ENCODE measurements at places on chromosomes 1 and 21. TPM values are rescaled to one million over a fixed set of nuclear protein-coding genes. Genes with fewer than 3 reads are reported as not detected.

The ELAVL4 gene
- not detected for total RNA-seq

- no peak for DNase-seq
Observed at GRCh38 chr1:219897914-219898313, 30.4 kb downstream of the SLC30A10 start.

The SLAMF1 gene
- total RNA-seq: not detected

DNA sequence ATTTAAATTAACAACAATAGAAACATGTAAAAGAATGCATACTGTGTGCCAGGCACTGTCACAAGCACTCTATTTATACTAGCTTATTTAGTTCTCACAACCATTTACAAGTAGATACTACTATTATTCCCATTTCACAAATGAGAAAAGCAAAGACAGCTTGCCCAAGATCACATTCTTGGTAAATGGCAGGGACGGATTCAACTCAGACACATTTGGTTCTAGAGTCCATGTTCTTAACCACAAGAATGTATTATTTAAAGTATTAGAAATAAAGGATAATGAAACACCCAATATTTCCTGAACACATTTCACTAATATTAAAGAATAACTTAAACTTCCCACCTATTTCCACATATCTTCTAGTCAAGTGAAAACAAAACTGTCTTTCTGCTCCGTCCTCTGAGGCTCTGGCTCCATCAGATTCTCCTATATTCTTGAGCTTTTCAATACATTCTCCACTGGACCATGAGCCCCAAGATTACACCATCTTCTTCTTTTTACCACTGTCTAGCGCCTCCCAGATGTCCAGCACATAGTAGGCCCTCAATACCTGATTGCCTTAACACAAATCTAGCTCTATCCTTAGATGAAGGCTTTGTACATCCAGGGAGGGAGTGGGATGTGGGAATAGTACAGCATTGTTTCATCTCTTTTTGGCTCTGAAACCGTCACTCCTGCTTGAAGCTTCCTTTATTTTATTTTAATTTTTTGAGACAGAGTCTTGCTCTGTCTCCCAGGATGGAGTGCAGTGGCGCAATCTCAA is 29.3 kb downstream of the SOD1 start:
- DNase-seq: no peak

- no peak for DNase-seq
Observed at GRCh38 chr1:62903982-62904855, 120.3 kb downstream of the ATG4C start.

- DNase-seq: no peak
Observed at GRCh38 chr1:108033550-108033951, 68.6 kb upstream of the VAV3 start.

The SPAG17 gene
- total RNA-seq: not detected

- no peak for DNase-seq
Observed at GRCh38 chr1:92356956-92357355, 58.1 kb downstream of the RPAP2 start.

DNA sequence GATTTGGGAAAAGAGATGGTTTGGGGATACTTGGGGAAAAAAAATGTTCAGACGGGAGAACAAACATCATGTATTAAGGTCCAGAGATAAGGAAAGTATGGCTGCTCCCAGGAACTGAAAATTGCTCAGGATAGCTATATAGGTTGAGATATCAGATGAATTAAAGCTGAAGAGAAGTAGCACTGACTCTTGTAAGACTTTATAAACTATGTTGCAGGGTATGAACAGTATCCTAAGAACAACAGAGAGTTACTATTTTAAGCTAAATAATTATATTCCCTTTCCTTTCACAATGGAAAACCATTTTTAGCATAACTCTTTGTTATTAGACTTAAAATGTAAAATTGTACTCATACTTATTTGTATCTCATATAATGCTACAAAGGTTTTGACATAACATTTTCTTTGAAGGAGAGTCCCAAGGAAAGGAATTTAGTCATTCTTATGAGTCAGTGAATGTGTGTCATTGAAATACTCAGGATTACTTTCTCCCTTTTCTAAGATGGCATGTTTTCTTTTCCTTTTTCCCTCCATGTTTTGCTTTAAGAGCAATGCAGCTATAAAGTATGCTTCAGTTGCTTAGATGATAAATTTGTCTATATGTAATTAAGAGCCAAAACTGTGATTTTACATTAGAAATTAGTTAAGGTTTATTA is 139.4 kb upstream of the KIAA1614 start:
- peak; percentile 48 for DNase-seq

The CA6 gene
- not detected for total RNA-seq

The GPR37L1 gene
- under 0.01 TPM for total RNA-seq

- no peak for DNase-seq
Observed at GRCh38 chr1:179327196-179327595, 33.6 kb downstream of the SOAT1 start.

DNA sequence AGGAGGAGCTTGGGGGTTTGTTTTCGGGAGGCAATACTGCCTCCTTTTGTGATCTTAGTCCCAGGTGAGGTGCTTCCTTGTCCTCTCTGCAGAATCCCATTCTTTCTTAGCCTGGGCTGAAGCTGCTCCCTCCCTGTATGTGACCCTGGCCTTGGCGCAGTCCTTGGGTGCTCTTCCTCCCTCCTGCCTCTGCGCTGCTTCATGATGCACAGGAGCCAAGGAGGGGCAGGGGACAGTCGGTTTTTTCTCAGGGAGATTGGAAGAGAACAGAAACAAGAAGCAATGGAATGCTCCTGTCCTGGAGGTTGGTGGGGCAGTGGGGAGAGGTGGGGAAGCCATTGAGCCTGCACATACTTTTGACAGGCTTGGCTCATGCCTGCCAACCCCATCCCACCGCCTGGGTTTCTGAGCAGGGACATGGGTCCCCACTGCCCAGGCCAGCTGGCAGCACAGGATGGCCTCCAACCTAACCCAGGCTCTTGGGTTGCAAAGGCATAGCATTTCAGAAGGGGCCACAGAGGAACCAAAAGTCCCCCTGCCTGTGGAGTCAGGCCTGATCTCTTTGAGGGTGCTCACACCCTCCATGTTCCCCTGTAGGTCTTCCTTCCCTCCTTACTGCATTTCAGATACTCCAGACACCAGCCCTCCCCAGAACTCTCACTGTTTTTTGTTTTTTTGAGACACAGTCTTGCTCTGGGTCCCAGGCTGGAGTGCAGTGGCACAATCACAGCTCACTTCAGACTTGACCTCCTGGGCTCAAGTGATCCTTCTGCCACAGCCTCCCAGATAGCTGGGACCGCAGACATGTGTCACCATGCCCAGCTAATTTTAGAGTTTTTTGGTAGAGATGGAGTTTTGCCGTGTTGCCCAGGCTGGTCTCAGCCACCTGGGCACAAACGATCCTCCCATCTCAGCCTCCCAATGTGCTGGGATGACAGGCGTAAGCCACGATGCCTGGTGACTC is 16.1 kb downstream of the IL6R start:
- DNase-seq: no peak

DNA sequence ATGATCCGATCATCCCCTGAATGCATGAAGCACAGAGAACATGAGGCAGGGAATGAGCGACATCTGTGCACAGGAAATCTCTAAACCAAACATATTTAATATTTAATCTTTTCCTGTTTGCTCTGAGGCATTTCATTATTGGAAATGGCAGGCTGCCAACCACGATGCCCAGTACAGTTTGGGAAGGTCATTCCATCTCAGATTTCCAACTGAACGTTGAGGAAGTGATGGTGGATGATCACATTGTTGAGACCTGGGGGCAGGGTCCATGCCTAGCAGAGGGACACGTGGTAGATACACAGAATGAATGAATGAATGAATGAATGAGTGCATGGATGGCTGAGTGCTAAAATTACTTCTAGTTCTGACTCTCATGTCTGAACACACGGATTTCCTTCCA is 15.9 kb upstream of the FASLG start:
- peak; percentile 59 for DNase-seq

DNA sequence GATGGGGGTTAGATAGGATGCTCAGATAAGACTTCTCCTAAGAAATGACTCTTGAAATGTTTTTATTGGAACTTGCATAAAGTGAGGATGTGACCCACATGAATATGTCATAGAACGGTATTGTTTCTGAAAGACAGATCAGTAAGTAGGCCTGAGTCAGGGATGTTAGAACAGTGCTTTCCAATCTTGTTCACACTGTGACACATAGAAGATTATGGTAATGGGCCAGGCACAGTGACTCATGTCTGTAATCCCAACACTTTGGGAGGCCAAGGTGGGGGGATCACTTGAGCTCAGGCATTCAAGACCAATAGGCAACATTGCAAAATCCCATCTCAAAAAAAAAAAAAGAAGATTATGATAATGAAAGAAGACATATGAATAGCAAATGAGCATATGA is 32.9 kb downstream of the FMO4 start:
- DNase-seq: no peak

GRCh38 chr1:43292216-43292615 is 6.8 kb upstream of the C1orf210 start:
- DNase-seq: no peak

- DNase-seq: no peak
Observed at GRCh38 chr1:91201694-91202093, 179.9 kb upstream of the ZNF644 start.

The FAM72A gene
- total RNA-seq: 5.9 TPM

The ADAMTS5 gene
- total RNA-seq: 0.34 TPM

The PCNT gene
- total RNA-seq: 40.8 TPM

The VTCN1 gene
- total RNA-seq: 0.33 TPM

The OVAAL gene
- total RNA-seq: not detected

The CEP350 gene
- 64.0 TPM for total RNA-seq

The OR2T29 gene
- not detected for total RNA-seq

DNA sequence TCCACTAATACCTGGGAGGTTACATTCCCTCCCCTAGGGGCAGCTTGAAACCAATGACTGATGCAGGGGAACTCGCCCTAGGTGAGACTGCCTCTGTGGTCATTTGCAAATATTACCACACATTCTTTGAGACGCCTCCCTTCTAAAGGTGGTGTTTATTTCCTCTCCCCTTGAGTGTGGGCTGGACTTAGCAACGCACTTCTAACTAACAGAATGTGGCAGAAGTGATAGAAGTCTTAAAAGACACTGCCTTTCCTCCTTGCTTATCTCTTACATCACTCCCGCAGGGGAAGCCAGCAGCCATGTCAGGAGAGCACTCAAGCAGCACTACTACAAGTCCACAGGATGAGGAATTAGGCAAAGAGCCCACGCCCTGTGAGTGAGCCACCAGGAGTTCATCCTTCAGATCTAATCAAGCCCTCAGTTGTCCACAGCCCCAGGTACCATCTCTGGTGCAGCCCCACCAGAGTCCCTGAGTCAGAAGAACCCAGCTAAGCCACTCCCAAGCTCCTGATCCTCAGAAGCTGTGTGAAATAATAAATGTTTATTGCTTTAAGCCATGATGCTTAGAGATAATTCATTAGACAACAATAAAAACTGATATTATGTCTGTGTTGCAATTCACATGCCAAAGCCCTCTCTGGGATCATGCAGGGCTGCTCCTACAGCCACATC is 14.8 kb upstream of the MATN1 start:
- no peak for DNase-seq

GRCh38 chr1:175130649-175131045 is 61.9 kb downstream of the KIAA0040 start:
- no peak for DNase-seq

The S100A7A gene
- not detected for total RNA-seq

- DNase-seq: peak; percentile 71
Observed at GRCh38 chr1:8031176-8031785, 5.2 kb upstream of the ERRFI1 start.

- DNase-seq: peak; percentile 17
Observed at GRCh38 chr1:23149114-23149513, 19.5 kb downstream of the LUZP1 start.

DNA sequence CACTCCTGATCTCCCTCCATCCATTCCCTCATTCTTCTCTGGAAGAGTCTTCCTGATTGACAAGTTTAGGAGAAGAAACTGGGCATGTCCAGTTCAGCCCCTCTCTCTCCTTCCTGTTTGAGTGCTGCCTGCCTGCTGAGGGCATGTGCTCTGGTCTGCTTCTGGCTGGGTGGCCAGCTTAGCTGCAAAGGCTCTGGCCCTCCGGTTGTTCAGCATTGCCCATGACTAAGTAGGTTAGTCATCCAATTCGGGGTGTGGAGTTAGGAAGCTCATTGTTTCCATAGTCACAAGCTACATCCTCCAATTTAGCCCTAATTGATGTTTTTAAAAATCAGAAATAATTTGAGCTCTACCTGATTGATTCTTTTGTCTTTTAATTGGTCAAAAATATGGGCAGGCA is 25.6 kb upstream of the PLA2G2E start:
- peak; percentile 86 for DNase-seq

- no peak for DNase-seq
Observed at GRCh38 chr1:53368314-53369033, 40.6 kb upstream of the LRP8 start.

DNA sequence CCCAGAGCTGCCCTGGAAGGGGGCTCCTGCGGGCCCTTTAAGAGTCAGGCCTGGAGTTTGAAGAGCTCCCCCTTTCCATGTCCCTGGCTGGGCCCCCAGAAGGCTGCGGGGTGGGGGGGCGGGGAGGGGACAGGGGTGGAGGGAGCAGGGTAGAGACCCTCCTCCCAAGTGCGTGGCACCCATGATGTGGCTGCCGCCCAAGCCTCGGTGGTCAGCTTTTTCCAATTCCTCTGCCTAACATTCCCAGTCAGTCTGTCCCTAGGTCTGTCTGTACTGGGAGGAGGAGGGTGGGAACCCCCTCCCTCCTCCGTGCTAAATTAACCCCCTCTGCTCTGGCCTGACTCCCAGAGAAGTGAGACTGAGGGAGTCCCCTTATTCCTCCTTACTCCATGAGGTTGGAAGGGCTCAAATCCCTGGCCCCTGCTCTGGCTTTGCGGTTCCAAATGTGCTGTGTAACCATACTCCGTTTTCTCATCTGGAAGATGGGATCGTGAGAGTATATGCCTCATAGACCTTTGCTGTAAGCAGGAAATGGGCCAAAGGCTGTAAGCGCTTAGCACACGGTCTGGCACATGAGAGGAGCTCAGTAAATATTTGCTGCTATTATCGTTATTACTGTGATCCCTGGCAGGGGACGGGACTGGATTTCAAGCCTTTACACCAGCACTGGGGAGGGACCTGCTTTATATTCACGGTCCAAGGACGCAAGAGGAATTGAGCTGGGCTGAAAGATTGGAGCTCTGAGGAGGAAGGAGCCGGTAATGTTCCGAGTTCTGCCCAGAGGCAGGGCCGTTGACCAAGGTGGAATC is 658 bp upstream of the COL16A1 start:
- no peak for DNase-seq

The ADGRL2 gene
- 117 TPM for total RNA-seq

Data from dermis blood vessel endothelial cell (primary cell).